Activated T-cell treated with anti-CD3 and anti-CD28 coated beads for 4 hours (primary cell): ENCODE measurements at places on chromosomes 5 and 9.

- DNase-seq: no peak
These were observed 58.1 kb downstream of the ABCA1 start for GRCh38 chr9:104869811-104870210.

GRCh38 chr9:91424403-91425176 is 958 bp upstream of the NFIL3 start:
- DNase-seq: peak; percentile 63

GRCh38 chr9:125829743-125830142 is 82.6 kb downstream of the PBX3 start:
- DNase-seq: peak; percentile 39

GRCh38 chr9:89465001-89465451 is 32.9 kb downstream of the SEMA4D start:
- DNase-seq: no peak

DNA sequence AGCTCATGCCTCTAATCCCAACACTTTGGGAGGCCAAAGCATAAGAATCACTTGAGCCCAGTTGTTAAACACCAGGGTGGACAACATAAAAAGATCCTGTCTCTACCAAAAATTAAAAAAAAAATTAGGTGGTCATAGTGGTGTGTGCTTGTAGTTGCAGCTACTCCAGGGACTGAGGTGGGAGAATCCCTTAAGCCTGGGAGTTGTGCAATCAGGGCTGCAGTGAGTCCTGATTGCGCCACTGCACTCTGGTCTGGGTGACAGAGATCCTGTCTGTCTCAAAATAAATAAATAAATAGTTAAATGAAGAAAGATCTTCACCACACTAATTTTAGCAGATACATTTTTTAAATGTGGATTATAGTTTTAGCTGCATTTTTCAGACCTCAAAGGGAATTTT is 433.2 kb downstream of the MAT2B start:
- no peak for DNase-seq

GRCh38 chr9:111603041-111603440 is 3.6 kb upstream of the PTGR1 start:
- DNase-seq: no peak

GRCh38 chr9:101711330-101711941 is 27.0 kb downstream of the GRIN3A start:
- no peak for DNase-seq

DNA sequence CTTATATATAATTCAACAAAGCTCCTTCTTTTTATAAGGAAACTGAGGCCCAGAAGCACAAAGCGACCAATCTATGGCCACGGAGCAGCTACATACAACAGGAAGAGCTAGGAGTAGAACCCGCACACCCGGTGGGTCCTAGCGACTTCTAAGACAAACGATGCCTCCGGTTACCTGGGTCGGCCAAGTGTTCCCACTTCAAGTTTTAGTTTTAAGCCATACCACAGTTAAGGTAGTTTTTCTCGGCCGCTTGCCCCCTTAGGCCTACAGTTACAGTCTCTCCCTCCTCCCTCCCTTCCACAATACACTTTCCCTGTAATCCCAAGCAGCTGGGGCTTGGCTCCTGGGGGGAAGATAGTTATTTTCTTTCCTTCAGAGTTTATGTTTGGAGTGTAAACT is 533 bp downstream of the SREK1IP1 start:
- peak; percentile 5 for DNase-seq

DNA sequence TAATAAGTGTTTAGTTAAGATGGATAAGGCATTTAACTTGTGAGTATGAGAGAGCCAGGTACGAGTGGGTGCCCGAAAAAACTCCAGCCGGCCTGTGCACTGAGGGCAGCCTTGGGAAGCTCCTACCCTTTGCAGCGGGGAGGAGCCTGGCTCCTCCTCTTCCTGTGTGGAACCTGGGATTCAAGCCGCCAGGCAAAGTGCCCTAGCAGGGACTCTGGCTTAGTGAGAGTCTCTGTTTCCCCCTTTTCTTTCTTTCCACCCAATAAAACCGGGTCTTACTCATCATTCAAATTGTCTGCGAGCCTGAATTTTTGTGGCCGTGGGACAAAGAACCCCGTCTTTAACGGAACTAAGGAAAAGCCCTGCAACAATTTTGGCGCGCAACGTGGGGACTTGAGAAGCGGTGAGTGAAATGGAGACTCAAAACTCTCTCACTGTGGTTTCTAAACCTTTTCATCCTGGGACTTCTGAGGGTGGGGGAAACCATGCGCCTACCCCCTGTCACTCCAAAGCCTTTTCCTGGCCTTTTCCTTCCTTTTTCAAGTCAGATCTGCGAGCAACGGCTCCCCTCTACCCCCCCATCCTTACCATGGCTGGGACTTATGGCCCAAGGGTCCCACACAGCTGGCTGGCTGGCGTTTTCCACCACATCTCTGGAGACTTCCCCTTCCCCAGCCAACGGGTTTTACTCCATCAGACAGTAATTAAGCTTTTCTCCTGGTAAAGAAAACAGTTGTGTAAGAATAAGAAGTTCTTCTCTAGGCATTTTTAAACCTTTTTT is 535.7 kb upstream of the ACO1 start:
- DNase-seq: no peak

DNA sequence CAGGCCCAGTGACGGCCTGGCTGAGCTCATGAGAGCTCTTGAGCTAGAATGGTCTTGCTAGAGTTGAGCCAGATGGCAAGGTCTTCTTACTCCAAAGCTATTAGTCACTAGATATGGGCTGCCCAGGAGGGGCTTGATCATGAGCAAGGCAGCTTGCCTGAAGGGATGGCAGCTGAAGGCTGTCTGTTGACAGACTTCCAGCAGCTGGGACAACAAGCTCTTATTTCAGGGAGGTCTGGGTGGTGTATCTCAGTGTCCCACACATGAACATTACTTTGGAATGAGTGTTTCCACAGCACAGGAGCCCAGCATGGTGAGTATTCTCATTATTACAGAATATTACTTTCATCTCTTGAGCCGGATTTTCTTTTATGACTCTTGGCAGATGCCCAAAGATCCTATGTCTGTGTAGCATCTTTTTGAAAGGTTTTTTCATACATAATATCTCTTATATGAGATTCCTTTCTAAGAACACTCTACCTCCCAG is 414.1 kb downstream of the ARHGEF28 start:
- DNase-seq: no peak

DNA sequence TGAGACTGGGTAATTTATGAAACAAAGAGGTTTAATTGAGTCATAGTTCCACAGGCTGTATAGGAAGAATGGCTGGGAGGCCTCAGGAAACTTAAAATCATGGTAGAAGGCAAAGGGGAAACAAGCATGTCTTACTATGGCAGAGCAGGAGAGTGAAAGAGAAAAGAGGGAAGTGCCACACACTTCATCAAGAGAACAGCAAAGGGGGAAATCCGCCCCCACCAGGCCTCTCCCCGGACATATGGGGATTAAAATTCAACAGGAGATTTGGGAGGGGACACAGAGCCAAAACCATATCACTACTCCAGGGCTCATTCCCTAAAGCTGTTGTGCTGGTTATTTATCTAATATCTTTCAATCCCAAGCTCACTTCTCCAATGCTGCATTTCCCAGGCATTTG is 50.2 kb upstream of the NR3C1 start:
- no peak for DNase-seq

GRCh38 chr5:73298251-73298771 is 125.3 kb downstream of the TMEM174 start:
- no peak for DNase-seq

DNA sequence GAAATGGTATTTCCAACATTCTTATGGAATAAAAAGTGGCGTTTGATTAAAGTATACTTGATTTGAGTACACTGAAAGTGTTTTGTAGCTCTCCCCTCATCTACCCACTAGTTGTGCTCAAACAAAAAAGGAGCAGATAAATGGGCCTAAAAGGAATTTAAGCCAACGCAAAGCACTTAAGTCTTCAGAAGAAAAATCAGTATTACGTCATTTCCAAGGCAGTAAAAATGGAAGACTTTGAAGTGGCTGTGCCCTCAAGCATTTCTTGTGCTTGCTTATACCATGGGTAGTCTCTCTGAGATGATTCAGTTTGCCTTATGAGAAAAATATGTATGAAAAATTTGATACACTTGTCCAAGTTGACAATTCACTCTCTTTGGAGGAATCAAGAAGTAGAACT is 279.9 kb upstream of the CD180 start:
- no peak for DNase-seq

GRCh38 chr5:138466900-138467710 is 1.8 kb downstream of the EGR1 start:
- no peak for DNase-seq

DNA sequence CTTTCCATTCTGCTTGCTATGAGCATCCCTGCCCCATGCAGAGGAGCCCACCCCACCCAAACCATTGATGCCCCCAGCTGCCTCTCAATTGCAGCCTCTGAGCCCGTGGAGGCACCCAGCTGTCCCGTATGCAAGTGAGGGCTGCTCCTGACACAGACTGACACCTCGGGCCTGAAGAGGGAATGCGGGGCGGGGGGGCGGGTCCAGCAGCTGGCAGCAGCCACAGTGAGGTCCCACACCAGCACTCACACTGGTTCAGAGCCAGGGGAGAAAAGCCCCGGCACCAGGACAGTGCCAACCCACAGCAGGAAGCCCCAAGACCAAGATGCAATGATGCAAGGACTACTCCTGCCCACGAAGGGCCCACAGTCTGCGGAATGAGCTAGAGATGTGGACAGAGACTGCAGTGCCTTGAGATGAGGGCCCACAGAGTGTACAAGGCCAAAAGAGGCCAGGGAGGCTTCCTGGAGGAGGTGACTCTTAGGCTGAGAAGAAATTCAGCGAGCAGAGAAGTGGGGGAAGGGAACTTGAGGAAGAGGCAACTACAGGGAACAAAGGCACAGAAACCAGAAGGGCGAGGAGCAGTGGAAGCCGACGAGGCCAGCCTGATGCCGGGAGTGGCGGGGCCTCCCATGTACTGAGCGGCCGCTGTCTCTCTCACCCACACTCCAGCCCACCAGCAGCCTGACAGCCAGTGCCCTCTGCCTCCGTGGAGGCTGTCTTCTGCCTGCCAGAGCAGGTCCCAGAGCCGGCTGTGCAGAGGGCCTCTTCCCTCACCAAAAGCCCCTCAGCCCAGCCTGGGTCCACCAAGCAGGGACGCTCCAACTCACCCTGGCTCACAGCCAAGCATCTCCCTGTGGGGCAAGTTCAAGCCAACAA is 9.2 kb downstream of the EEIG1 start:
- DNase-seq: no peak
